Breast epithelium (tissue), 4 donors: ENCODE measurements at places on chromosomes 1 and 21.
A peak's percentile ranks its signal among the peaks of the same experiment; 100 is the strongest.

DNA sequence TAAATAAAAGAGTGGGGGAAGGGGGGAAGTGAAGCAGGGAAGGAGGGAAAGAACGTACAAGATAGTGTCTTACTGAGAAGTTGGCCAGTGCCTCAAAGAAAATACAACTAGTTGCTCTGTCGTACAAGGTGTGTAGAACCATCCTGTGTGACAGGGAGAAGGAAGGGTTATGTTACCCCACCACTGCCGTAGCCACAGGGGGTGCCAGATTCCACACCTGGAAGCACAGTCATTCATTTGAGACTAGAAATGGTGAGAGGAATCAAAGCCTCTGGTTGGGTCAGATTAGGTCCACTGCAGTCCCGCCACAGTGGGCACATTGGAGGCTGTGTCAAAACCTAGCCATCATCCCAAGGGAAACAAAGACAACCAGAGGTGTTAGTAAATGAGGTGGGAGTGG lies 2.7 kb upstream of the ERI3 start:
- no peak for DNase-seq

- DNase-seq = no peak
These were observed 195.5 kb downstream of the KCNH1 start for GRCh38 chr1:210938416-210938925.

GRCh38 chr1:247417831-247418230 lies 1.9 kb downstream of the NLRP3 start:
- DNase-seq = no peak

GRCh38 chr1:47578026-47578720 lies 140.3 kb downstream of the FOXD2 start:
- peak; percentile 48 for DNase-seq

DNA sequence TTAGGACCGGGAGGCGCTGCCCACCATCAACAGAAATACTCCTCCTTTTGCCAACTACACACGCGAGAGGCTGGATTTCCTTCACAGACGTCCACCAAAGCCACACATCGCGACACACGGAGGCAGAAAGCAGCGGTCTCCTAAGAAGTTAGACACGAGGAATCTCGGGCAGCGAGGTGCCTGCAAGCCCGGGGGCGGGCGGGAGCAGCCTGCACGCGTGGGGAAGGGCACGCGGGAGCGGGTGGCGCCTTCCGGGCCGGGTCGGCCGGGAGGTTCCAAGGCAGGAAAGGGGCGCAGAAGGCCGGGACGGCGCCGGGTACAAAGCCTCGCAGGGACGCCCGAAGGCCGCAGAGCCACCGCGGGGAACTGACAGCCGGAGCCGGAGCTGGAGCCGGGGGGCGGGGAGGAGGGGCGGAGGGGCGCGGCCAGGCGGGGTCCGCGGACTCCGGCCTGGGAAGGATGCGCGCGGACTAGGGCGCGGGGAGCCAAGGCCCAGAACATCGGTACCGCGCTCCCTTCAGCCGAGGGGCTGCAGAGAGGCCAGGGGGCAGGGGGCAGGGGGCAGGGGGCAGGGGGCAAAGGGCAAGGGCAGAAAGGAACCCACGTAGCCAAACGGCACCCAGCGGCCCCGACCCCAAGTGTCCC lies 722 bp downstream of the NPHP4 start:
- no peak for DNase-seq

DNA sequence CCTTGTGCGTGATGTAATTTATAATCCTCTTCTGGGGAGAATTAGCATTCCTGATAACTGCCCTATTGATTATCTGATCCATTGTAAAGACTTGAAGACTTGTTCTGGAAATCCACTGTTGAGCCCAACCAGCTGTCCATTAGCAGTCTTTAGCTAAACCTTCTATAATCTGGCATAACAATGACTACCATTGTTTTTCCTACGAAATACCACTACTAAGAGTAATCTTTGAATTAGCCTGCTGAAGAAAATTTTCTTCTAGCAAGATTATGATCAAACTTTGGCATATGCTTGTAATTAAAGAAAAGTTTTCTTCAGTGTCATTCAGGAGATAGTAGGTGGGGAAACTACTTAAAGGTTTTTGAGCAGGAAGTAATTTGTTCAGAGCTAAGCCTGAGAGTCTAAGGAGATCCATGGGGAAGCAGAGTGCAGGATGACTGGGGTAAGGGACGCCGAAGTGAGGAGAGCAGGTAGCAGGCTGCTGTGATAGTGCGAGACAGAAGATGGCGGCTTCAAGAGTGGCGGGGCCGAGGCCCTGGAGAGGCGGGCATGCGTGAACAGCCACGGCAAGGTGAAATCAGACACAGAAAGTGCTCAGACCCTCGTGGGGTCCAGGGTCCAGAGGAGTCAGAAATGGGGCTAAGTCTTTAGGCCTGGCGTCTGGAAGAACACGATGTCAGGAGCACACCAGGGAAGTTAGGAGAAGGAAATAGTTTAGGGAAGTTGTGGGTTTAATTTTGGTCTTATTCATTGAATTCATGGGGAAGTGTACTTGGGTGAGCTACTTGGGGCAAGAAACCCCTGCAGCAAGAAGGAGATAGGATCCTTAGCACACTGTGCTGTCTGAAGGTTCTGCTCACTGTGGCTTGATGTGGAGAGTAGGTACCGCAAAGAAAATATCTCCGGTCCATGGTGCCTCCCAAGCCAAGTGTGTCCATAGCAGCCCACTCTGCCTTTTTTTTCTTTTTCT lies 112.6 kb upstream of the ADAR start:
- DNase-seq = no peak
